Activated CD4-positive, alpha-beta T cell treated with anti-CD3 and anti-CD28 coated beads for 1 hour (primary cell): ENCODE measurements at places on chromosomes 4 and X.

- no peak for DNase-seq
Observed at GRCh38 chr4:79426989-79427388, 19.0 kb upstream of the GK2 start.

DNA sequence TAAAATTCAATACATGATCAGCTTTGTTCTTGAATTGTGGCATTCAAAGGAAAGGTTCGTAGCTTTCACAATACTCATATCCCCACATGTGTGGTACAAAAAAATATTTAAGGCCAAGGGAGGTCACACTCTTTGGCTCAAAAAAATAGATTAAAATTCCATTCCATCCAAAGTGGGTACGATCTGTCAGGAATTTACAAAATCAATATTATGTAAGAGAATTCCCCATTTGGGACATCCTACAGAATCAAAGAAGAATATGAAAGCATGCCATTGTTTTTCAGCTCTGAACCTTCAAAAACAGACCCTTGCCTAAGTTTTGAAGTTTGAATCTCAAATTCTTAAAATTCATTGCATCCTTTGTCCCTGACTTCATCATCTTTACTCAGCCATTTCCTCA is 85.8 kb downstream of the MID1 start:
- DNase-seq = no peak

DNA sequence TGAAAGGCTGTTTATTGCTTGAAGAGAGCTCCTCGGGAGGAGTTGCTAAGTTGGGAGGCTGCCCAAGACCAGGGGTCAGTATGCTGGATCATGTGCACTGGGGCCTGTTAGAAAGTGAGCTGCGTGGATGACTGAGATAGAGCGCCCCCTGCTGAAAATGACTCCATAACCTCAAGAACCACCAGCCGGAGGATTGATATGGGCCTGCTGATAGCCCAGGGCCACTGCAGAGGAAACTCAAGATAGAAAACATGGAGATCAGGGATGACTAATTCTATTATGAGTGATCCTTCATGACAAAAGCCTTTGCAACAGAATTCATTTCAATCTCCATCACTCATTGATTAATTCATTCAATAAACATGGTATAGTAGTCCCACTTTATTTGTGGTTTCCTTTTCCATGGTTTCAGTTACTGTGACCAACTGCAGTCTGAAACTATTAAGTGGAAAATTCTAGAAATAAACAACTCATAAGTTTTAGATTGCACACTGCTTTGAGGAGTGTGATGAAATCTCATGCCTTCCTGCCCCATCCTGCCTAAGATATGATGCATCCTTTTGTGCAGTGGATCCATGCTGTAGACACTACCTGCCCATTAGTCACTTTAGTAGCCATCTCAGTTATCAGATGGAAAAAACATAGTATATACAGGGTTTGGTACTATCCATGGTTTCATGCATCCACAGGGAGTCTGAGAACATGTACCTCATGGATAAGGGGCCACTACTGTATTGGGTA is 126.7 kb upstream of the MBNL3 start:
- no peak for DNase-seq

DNA sequence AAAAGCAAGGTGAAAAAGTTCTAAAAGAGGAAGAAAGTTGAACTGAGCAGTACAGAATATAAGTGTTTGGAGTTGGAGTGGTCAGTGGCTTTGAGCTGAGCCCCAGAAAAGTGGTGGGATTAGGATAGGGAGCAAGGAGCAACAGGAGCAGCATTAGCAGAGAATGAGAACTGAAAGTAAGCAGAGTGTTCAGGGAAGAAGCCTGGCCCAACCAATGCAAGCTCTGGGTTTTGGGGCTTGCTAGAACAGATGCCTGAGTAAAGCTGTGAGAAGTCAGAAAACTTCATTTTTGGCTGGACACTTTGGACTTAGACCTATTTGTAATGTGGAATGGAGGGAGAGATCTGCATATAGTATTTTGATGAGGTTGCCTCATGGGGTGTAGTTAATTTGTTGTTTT is 17.8 kb downstream of the JADE1 start:
- no peak for DNase-seq

DNA sequence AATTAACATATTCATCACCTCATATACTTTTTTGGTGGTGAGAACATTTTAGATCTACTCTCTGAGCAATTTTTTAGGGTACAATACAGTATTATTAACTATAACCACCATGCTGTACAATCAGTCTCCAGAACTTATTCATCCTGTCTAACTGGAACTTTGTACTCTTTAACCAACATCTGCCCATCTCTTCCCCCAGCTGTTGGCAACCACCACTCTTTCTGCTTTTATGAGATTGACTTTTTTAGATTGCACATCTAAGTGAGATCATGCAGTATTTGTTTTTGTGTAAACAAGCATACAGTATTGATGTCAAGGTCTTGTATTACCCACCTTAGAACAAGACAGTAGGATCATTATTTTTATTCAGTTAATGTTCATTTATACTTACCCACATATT is 516.8 kb downstream of the RPA4 start:
- no peak for DNase-seq

DNA sequence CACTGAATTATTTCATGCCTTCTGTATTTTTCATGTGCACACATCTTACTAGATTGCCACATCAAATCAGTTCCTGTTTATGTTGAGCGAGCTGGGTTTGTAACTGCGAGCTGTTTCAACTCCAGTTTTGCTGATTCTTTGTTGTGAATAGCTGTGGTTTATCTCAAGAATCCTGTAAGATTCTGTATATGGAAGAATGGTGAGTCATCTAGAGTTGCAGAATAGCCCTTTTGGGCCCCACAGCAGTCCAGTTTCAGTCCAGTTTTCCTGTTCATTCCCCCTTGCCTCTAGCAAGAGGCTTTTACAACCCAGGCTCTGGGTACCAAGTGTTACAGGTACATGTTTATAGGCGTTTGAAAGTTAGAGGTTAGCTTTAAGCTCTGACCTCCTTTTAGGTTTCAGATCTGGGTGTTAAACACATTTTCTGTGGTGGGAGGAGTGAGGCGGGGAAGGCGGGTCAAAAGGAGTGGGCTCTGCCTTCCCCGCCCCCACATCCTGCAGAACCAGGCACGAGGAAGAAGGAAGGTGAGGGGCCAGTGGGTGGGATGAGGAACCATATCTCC is 32.7 kb downstream of the TBC1D14 start:
- DNase-seq = no peak

- no peak for DNase-seq
Observed at GRCh38 chr4:15912236-15912635, 26.3 kb downstream of the FGFBP1 start.
